ENCODE measurements at places on chromosomes 12 and 14. TPM values are rescaled to one million over a fixed set of nuclear protein-coding genes. Genes with fewer than 3 reads are reported as not detected.

Gene INHBC
- 0.14 TPM for total RNA-seq

Gene OR4E2
- total RNA-seq = not detected

Gene CLEC1B
- not detected for total RNA-seq

Gene CLEC9A
- not detected for total RNA-seq

Gene GPR68
- 0.14 TPM for total RNA-seq

Gene BMAL2
- 8.0 TPM for total RNA-seq

Gene PLEK2
- total RNA-seq = not detected
